ENCODE measurements at places on chromosomes 16 and 17.

- no peak for DNase-seq
These were observed 123.4 kb downstream of the NTN1 start for GRCh38 chr17:9144502-9145249.

DNA sequence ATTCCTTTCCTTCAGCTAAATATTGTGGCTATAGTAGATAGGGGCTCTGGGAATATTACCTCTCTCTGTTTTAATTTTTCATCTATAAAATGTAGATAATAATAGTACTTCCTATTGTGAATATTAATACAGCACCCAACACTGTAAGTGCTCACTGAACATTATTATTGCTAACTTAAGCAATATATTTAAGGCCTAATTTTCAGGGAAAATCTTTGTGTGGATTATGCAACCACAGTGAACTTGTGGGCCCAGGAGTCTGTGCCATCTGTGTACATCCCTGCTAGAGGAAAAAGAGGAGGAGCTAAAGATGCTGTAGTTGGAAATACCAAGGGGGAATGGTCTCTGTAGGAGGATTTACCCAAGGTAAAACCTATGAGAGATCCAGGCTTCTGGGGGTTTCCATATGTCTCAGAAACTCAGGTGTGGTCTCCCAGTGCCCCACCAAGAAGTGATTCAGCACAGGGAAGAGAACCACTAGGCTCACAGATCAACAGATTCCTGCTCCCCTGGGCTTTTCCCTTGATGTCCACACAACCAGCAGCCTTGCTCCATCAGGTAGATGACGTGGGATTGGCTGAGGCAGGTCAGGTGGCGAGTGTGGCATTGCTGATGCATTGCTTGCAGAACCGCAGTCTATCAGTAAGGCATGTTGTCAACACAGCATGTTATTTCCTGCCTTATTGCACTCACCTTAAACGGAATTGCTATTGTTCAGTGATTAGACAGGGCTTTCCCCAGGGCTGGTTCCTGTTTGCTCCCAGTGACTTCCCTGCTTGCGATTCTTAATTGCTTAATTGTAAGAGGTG is 1.6 kb upstream of the N4BP1 start:
- peak; percentile 60 for DNase-seq

DNA sequence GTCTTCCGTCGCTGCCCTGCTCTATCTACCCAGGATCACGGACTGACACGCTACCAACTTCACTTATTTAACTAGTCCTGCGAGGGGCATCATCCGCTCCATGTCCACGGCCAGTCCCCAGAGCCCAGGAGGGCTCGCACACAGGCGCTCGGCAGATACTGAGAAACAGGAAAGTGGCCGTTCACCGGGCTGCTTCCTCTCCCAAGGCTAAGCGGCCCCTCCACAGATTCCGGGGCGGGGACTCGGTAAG is 388 bp downstream of the OXLD1 start:
- no peak for DNase-seq

- DNase-seq: no peak
These were observed 11.3 kb downstream of the USB1 start for GRCh38 chr16:58012481-58012880.

GRCh38 chr16:84501077-84501735 is 3.3 kb downstream of the MEAK7 start:
- DNase-seq: no peak

GRCh38 chr16:25210758-25211157 is 6.0 kb upstream of the AQP8 start:
- DNase-seq: no peak

DNA sequence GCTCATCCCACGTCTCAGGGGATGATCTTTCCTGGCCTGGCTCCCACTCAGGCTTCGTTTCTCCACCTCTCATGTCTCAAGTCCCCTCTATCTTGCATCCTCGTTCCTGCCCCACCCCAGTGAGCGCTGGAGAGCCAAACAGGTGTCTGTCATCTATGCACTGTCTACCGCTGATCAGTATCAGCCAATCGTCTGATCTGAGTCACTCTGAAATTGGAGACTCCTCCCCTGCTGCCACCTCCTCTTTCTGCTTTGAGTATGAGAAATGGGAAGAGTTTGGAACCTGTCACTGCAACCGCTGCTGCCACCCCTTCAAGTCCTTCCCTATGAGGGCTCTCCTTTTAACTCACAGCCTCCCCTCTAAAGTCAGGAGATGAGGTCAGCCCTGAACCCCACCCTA is 28.0 kb downstream of the FZD2 start:
- DNase-seq: no peak

DNA sequence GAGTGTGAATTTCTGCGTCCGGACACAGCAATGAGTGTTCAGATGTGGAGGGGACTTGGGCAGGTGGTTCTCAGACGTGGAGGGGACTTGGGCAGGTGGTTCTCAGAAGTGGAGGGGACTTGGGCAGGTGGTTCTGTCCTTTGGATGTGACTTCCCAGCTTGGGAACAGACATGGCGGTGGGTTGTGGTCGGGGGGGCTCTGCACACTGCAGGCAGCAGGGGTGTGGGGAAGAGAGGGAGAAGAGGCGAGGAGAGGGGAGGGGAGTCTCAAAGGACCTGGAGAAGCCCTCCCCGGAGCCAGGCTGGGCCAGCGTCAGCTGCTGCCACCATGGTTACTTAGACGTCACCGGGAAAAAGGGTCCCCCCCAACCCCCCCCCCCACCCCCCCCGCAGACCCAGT is 9.8 kb downstream of the SOX8 start:
- no peak for DNase-seq

GRCh38 chr17:3911271-3912053 is 4.8 kb downstream of the P2RX1 start:
- no peak for DNase-seq

DNA sequence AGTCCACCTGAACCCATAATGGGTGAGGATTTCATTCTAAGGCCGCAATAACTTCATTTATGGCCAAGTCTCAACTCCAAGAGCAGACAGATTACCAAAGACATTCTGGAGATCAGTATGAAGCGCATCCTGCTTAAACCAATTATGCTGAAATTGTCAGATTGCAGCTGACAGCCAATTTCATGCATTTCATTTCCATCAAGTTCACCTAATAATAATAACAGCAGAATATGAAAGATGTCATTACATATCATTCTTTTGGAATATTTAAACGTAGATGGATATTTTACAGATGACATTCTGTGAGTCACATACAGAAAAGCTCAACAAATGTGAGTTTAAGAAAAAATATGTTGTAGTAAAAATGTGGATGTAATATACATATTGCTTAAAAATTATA is 54.9 kb upstream of the NACA2 start:
- DNase-seq: no peak

DNA sequence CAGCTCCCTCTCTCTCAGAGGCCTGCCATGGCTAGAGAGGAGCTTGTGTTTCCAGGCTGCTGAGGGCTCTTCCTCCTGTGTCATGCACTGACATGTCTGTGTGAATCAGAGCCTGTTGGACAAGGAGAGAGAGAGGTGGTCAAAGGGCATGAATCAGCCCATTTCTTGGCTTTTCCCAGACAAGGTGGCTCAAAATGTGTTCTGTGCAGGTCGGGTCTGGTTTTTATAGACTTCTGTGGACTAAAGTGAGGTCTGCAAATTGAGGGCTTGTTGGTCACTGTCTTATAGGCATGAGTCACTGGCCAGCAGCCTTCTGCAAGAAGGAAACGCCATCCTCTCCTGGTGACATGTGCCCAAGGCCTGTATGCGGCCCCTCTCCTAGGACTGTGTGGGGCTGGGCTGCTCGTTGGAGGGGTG is 97.9 kb downstream of the FOXL1 start:
- DNase-seq: no peak

GRCh38 chr16:70688246-70688742 is 2.4 kb upstream of the MTSS2 start:
- no peak for DNase-seq

- DNase-seq: no peak
These were observed 2.8 kb downstream of the DNAJA3 start for GRCh38 chr16:4428500-4428899.

GRCh38 chr17:58703137-58703915 is 10.9 kb downstream of the RAD51C start:
- DNase-seq: no peak

DNA sequence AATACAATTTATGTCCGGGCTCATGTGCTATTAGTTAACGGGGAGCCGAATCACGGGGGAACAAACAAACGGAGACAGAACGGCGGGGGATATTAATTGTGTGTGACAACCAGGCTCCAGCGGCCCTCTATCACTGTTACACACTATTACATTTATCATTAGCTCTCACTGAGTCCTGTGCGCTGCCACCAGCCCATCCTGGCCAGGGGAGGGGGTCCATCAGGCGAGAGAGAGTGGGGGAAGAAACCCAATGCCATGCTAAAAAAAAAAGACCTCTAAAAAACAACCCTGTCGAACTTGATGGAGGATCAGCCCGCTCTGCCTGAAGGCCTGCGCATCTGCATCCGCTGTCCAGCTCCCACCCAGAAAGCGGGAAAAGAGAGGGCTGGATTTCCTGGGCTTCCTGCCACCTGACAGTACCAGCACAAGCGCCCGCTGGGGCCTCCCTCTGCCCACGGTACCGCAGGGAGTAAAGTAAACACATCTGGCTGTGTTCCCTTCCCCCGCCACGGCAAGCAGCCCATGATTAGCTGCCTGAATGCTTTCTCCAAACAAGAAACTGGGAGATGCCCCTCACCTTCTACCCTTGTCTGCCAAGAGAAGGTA is 41.7 kb downstream of the PIPOX start:
- peak; percentile 96 for DNase-seq

- DNase-seq: no peak
These were observed 120.2 kb upstream of the XYLT1 start for GRCh38 chr16:17590711-17591654.

DNA sequence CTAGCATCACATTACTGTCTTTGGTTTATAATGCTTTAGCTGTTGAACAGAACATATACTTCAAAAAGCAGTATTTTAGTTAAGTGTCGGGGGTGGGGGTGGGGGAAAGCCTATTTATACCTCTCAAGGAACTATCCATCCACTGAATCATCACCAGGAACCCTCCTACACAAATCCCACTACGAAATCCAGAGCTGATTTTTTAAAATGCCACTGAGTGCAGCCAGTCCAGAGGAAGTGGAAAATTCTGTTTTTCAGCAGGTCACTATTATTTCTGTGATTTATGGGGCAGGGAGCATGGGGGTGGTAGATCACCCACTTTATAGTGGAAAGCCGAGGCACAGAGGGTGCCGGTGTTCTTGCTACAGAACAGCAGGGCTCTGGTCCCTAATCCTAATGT is 284.1 kb downstream of the SOX9 start:
- DNase-seq: no peak

DNA sequence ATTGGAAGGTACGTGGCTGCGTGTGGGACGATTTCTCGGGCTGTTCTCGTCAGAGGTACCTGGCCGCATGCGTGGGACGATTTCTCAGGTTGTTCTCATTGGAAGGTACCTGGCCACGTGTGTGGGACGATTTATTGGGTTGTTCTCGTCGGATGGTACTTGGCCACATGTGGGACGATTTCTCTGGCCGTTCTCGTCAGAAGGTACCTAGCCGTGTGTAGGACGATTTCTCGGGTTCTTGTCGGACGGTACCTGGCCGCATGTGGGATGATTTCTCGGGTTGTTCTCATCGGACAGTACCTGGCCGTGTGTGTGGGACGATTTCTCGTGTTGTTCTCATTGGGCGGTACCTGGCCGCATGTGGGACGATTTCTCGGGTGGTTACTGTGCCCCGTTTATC is 50.1 kb upstream of the GNG13 start:
- no peak for DNase-seq

DNA sequence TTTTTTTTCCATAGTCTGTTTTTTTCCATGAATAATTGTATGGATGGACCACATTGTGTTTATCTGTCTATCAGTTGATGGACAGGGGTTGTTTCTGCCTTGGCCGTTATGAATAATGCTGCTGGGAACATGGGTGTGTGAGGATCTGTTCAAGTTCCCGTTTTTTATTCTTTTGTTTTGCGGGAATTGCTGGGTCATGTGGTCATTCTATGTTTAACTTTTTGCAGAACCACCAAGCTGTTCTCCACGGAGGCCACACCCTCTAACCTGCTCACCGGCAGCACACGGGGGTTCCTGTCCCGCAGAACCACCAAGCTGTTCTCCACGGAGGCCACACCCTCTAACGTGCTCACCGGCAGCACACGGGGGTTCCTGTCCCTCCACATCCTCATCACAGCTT is 5.9 kb upstream of the MSLN start:
- no peak for DNase-seq

Measured in NCI-H2081 (cell line).